Stimulated activated CD4-positive, alpha-beta T cell treated with anti-CD3 and anti-CD28 coated beads, Interleukin-2, amount 100 ng/mL, for 24 hours (primary cell): ENCODE measurements at places on chromosomes 4 and X.

- DNase-seq: no peak
Observed at GRCh38 chr4:36494016-36494415, 212.6 kb downstream of the DTHD1 start.

DNA sequence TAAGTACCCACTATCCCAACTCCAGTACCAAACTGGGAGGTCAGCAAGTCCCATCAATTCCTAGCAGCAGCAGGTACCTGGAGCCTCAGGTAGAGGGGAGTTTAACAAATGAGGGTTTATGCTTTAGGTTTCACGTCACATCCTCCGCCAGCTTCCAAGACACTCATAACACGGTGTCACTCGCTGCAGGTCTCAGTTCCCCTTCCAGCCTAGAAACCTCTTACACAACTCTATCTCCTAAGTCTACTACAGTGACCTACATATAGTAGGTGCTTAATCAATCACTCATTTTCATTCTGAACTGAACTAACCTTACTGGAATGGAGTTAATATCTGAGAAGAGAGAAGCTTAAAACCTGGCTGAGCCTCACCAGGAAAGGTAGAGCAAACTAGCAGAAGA is 96.0 kb downstream of the EFHC2 start:
- no peak for DNase-seq

- DNase-seq: no peak
Observed at GRCh38 chrX:131271274-131271673, 17.8 kb downstream of the IGSF1 start.

GRCh38 chr4:142719854-142720541 is 126.1 kb downstream of the INPP4B start:
- no peak for DNase-seq

DNA sequence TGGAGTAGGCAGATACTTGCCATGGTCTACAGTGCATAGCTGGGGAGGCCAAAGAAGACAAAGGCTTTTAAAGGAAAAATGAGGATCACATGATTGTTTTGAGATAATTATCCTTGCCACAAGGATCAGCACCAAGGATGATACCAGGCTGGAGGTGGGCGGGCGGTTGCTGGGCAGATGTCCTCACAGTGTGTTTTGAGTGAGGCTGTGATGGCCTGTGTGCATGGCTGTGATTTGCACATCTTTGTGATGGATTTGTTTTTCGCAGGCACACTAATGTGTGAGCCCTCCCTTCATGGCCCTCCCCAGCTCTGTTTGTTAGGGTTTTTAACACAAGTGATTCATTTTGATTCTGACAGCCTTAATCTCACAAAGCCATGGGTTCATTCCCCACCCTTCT is 46.8 kb downstream of the RGS12 start:
- no peak for DNase-seq

DNA sequence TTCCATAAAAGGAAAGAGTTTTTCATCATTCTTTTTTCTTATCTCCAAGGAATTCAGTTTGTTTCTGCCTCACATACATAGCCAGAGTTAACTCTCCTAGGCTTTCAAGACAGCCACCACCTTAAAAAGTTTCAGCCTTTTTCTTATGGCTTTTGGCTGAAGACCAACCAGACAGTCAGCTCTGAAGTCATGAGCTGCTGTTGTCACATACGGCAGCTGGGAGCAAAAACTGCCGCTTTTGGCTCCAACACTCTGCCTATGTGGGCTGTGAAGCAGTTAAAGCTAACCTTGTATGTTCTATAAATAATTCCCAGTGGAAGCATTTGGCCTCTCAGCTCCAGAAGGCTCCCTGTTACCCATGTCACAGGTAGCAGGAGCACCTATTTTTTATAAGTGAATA is 104.1 kb downstream of the KLHL4 start:
- no peak for DNase-seq

DNA sequence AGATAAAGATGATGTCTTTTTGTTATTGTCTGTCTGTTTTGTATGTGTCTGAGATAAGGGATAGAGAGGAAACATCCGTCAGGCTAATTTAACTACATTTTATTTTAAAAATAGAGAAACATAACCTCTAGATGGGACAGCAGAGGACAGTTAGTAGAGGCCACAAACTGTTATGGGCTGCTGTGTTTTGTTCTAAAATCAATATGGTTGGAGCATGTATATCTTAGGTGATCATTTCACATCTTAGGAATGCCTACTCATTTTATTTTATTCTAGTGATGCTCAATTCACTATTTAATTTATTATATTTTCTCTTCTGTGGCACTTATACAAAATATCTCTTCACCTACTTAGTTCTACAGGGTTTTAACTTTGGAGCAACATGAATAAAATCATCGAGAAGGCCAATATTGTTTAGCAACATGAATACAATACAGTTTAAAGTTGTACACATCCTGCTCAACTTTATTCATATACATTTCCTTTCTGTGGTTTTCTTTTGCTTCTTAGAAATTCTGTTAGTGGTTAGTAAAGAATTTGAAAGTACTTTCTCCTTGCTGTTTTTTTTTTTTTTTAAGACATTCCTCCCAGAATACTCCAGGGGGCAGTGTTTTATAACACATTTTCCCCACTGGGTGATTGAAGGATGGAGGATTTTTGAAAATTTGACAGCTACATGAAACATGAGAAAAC is 392.9 kb downstream of the UNC5C start:
- no peak for DNase-seq

DNA sequence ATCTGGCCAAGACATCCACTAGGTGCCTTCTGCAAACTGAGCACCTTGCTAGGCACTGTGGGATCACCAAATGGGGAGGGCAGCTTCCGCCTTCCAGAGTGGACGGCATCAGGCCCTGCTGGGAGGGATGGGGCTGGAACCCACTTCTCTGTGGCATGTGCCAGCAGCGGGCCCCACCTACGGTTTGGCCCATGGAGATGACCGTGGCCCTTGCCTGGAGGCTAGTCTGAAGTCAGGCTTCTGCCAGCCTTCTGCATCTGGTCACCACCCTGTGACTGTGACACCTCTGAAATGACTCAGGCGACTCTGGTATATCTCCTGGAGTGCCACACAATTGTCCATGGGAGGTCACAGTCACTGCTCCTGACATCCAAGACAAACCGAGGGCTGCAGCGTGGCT is 7.2 kb downstream of the SSR4 start:
- no peak for DNase-seq

GRCh38 chr4:17962171-17962570 is 59.4 kb downstream of the LCORL start:
- DNase-seq: no peak

GRCh38 chr4:79687006-79687405 is 279.0 kb upstream of the GK2 start:
- DNase-seq: no peak

DNA sequence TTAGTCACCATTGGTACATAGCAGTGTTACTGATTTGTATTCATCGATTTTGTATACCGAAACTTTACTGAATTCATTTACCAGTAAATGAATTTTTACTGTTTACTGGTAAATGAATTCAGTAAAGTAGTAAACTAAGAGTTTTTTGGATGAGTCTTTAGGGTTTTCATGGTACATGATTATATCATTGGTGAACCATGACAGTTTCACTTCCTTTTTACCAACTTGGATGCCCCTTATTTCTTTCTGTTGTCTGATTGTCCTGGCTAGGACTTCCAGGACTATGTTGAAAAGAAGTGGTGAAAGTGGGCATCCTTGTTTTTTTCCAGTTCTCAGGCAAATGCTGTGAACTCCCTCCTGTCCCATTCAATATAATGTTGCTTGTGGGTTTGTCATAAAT is 494.9 kb downstream of the GALNTL6 start:
- no peak for DNase-seq
